Left forelimb (tissue), 1 donor: ENCODE measurements at places on chromosomes 7 and 10.

- no peak for DNase-seq
Observed at GRCh38 chr10:62805231-62806099, 945 bp downstream of the ADO start.

GRCh38 chr10:22874189-22874854 is 53.5 kb upstream of the ARMC3 start:
- no peak for DNase-seq

DNA sequence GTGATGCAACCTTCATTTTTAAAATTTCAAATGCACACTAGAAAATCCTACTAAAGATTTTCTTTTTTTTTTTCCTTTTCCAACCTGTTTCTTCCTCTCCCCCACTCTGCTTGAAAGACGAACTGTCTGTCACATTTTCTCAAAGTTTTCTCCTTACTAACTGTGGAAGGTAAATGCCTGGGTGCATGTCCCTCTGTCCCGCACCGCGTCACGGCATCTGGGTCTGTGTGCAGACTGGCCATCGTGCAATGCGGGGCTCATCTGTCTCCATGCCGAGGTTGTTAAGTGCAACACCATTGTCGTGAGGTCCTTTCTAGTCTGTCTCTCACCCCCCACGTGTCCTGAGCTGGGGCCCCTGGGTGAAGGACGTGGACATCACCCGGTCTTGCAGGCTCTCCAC is 28.4 kb downstream of the PFKFB3 start:
- DNase-seq = no peak

- DNase-seq = no peak
Observed at GRCh38 chr7:12975412-12975811, 288.0 kb downstream of the ARL4A start.

- no peak for DNase-seq
Observed at GRCh38 chr10:70461397-70462348, 16.9 kb upstream of the PALD1 start.

GRCh38 chr7:26574476-26574875 is 282.8 kb downstream of the SNX10 start:
- no peak for DNase-seq

DNA sequence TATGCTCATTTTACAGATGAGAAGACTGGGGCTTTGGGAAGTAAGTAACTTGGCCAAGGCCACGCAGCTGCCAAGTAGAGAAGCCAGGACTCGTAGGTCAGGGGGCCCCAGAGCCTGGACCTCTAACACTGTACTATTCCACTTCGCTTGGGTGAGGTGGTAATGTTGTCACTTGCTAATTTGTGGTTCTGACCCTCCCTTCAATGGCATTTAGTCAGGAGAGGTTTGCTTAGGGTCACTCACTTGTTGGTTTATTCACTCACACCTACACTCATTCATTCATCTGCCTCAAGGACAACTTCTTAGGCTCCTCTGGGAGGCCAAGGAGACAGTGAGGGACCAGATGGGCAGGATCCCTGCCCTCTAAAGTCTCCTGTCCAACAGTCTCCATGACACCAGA is 21.3 kb downstream of the BTBD16 start:
- no peak for DNase-seq

DNA sequence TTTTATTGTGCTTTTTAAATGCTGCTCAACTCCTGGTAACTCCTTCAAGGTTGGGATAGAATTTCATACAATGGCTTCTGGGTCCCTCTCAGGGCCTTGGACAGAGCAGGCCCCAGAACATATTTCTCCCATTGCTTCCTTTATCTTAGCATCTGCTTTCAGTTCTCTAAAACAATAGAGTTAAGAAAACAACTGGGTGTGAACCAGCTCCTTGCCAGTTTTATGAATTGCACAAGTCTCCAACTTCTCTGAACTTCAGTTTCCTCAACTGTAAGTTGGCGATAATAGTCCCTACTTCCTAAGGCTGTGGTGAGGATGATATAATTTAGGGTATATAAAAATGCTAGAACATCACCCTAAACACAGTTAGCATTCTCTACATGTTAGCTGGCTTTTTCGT is 77.0 kb upstream of the INHBA start:
- no peak for DNase-seq

GRCh38 chr7:101401390-101402080 is 38.9 kb downstream of the COL26A1 start:
- no peak for DNase-seq

DNA sequence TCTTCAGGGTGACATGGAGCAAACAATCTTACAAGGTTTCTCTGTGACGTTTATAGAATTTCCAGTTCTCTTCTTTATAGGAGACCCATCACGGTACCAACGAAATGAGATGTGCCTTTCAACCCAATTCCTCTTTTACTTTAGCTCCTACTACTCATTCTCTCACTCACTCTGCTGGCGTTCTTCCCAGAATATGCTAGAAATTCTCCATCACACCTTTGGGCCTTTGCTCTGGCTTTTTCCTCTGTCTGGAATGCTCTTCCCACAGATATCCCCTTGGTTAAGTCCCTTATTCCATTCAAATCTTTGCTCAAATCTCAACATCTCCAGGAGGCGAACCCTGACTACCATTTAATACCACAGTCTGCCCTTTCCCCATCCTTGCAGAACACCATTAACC is 39.0 kb downstream of the SEMA3C start:
- no peak for DNase-seq

GRCh38 chr10:70435241-70436085 is 6.0 kb downstream of the NODAL start:
- DNase-seq = no peak

GRCh38 chr7:65967361-65968155 is 14.5 kb downstream of the GUSB start:
- no peak for DNase-seq

GRCh38 chr7:28157076-28157745 is 23.4 kb downstream of the JAZF1 start:
- DNase-seq = no peak
